ENCODE measurements at places on chromosomes 13 and 19.

GRCh38 chr13:50358231-50359040, 343.2 kb downstream of the KCNRG start:
- DNase-seq, result no peak

- DNase-seq, result no peak
Observed at GRCh38 chr19:4909156-4909896, at the start of gene UHRF1. UHRF1 (plus strand) TSS chr19:4909501; CDS start chr19:4910886, 1,385 bp downstream.

DNA sequence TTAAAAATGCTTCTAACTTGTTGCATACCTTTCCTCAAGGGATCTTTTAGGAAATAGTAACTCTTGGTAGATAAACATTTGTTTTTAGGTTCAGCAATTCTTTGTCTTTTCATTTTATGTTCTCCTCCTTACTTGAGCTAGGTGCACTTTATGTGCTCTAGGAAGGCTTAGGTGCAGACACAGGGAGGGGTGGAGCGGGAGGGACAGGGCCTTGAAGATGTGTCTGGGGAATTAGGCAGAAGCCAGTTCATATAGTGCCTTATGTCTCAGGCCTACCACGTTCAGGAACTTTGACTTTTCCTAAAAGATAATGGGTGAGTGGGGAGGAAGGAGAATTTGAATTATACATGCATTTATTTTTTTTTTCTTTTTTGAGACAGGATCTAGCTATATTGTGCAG, 37.7 kb downstream of the IRS2 start:
- no peak for DNase-seq

DNA sequence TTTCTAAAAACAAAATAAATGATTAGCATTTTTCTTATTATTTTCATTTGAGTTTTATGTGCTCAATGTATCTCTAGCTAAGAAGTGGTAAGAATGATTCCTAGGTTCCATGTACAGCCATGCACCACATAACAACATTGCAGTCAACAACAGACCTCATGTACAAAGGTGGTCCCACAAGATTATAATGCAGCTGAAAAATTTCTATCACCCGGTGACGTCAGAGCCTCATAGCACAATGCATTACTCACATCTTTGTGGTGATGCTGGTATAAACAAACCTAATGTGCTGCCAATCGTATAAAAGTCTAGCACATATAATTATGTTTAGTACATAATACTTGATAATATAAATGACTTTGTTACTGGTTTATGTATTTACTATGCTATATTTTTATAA, 120.5 kb downstream of the SLC7A1 start:
- no peak for DNase-seq

DNA sequence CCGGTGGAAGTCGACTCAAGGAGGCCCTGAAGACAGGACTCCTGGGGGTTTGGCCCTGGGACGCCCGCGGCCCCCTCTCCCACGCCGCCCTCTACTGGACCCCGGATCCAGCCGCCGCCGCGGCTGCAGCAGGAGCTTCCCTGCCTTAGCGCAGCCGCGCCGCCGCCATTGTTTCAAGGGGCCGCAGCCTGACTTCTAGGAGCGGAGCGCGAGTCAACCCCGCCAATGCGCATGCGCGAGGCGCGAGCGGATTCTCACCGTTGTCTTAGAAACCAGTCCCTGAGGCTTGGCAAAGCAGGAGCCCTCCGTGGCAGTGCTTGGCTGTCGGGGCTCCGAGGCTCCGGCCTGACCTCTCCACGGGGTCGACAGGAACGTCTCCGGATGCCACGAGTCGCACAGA, 19.1 kb upstream of the ZNF420 start:
- no peak for DNase-seq

- DNase-seq, result no peak
Observed at GRCh38 chr13:50167224-50167947, 152.1 kb downstream of the KCNRG start.

GRCh38 chr13:109254274-109254673, 532.1 kb downstream of the IRS2 start:
- no peak for DNase-seq

DNA sequence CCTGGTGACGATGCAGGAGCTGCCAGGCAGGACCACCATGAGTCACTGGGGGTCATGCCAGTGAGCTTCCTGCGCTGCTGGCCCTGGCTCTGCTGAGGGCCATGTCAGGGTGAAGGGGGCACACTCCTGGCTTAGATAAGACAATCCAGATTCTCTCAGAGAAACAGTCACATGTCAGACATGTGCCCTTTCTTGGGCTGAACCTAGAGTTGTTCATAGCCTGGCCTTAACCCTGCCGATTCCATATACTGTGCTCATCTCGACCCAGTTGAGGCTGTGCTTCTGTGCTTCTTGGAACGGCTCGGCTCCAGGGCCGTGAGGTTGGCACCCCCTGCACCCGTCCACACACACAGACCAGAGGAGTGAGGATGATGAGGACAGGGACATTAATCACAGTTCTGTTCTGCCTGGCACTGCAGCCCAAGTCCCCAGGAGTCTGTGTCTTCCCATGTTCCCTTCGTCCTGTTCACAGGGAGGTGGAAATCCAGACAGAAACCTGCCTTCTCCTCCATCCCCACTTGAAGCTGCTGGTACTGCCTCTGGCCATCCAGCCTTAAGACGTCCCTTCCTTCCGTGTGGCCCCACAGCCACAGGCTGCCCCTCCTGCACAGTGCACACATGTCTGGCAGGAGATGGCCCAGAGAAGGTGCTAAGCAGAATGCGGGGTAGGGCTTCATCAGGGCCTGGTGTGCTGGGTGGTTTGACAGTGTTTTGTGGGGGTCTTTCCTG, 50.0 kb downstream of the LYL1 start:
- DNase-seq, result no peak

Data from activated CD4-positive, alpha-beta T cell treated with anti-CD3 and anti-CD28 coated beads for 24 hours (primary cell).